Muscle of leg (tissue), 16 donors: ENCODE measurements at places on chromosomes 1 and 21. TPM values are rescaled to one million over a fixed set of nuclear protein-coding genes. Genes with fewer than 3 reads are reported as not detected.

The BTBD8 gene
- 3.6 TPM for total RNA-seq

GRCh38 chr1:162236618-162237017 lies 140.0 kb downstream of the SPATA46 start:
- peaks cover 12% of the 10 kb centered on the region for H3K4me1 ChIP-seq
- peaks cover 2% of the 10 kb centered on the region for H3K27me3 ChIP-seq
- no peaks in the 10 kb centered on the region for H3K36me3 ChIP-seq
- no peak for DNase-seq

GRCh38 chr1:106072909-106073600 lies 983.4 kb upstream of the PRMT6 start:
- H3K4me3 ChIP-seq = no peak overlapping the region
- no peak for DNase-seq
- no peak overlapping the region for H3K27ac ChIP-seq
- H3K27me3 ChIP-seq = no peaks in the 10 kb centered on the region
- no peaks in the 10 kb centered on the region for H3K4me1 ChIP-seq
- no peaks in the 10 kb centered on the region for H3K36me3 ChIP-seq

DNA sequence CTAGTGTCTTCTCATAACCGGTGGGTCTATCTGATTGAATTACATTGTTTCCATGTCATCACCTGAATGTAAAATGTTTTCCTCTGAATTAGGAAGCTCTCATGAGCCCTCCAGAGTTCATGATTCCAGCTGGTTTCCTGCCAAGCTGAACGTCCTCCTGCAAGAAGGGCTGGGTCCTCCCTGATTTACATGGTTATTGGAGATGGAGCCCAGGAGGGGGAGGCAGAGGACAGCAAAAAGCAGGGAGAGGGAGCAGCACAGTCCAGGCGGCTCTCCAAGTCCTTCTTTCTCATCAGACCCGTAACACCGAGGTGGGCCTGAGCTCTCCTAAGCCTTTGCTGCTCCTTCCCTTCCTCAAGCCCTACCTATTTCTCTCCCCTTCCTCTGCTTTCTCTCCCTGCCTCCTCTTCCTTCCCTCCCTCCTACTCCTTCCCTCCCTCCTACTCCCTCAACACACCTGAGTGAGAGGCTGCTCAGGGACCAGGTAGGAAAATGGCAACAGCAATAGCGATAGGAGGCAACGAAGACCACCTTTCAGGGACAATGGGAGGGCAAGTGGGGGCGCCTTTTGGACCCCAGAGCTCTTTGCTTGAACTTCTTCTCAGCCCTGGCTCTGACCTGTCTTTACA lies 265.9 kb downstream of the PRDM2 start:
- no peak overlapping the region for H3K27ac ChIP-seq
- DNase-seq = peak; percentile 93
- H3K36me3 ChIP-seq = no peaks in the 10 kb centered on the region
- H3K4me1 ChIP-seq = peaks cover 6% of the 10 kb centered on the region
- no peaks in the 10 kb centered on the region for H3K27me3 ChIP-seq

The TEKT2 gene
- total RNA-seq = 0.53 TPM

The FAM3B gene
- 0.27 TPM for total RNA-seq

DNA sequence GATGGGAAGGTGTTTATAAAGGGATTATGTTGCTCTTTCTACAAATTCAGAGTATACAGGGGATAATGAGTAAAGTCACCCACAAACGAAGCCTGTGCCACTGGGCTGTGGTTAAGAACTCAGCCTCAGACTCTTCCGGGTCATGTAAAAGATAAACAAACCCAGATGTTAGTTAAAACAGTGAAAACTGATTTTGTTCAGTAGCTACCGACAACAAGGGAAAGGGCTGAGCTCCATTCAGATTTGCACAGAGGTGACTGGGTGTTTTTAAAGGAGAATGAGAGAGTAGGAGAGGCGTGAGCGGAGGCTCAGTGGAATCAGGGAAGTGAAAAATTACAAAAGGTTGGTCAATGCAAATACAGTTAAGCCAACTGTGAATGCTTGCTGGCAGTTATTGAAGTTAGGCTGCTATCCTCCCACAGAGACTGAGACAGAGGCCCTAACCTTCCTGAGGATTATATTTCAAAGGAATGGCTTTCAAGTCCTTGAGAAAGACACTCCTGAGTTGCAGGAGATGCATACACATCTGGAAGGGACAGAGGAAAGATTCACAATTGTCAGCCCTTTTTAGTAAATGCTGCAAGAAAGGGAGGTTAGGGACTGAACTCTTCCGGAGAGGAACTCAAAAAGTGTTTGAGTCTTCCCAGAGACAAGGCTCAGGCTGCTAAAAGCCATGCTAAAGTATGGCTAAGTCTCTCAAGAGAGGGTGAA lies 29.9 kb upstream of the SAMD13 start:
- peak overlapping the region; percentile 47 for H3K27ac ChIP-seq
- peaks cover 3% of the 10 kb centered on the region for H3K4me1 ChIP-seq
- no peaks in the 10 kb centered on the region for H3K36me3 ChIP-seq
- H3K4me3 ChIP-seq = no peak overlapping the region
- peak; percentile 35 for DNase-seq
- H3K27me3 ChIP-seq = no peaks in the 10 kb centered on the region

DNA sequence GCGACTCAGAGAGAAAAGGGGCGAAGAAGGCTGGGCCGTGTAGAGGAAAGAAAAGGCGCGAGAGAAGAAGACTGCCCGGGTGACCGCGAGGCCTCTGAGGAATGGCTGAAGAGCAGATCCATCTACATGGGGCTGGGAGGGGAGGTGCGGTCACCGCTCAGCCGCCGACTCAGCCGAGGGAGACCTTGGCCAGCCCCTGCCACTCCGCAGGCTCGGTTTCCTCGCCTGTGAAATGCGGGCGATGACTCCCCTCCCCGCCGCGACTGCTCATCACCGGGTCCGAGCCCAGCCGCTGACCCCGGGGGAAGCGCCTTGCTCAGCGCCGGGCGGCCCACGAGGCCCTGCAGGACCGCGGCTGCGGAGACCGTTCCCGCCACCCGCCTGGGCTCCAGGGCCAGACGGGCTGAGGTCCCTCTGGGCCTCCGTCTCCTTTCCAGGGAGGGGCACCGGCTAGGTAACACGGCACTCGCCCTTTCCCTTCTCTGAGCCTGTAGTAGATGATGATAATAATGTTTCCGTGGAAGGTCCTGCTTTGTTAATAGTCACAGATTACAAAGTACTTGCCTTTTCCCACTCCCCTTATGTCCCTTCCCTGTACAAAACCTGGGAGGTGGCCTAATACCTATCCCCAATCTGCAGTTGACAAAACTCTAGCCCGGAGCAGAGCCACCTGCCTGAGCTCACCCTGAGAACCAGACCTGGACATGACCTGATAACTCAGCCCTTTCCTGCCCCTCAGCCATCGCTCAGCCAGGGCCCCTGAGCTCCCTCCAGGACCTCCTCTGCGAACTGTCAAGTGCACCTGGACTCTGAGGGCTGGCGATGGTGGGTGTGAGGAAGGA lies 1.6 kb upstream of the BSND start:
- no peak overlapping the region for H3K27ac ChIP-seq
- no peak overlapping the region for H3K4me3 ChIP-seq
- no peak for DNase-seq
- no peaks in the 10 kb centered on the region for H3K36me3 ChIP-seq
- H3K27me3 ChIP-seq = peaks cover 71% of the 10 kb centered on the region

DNA sequence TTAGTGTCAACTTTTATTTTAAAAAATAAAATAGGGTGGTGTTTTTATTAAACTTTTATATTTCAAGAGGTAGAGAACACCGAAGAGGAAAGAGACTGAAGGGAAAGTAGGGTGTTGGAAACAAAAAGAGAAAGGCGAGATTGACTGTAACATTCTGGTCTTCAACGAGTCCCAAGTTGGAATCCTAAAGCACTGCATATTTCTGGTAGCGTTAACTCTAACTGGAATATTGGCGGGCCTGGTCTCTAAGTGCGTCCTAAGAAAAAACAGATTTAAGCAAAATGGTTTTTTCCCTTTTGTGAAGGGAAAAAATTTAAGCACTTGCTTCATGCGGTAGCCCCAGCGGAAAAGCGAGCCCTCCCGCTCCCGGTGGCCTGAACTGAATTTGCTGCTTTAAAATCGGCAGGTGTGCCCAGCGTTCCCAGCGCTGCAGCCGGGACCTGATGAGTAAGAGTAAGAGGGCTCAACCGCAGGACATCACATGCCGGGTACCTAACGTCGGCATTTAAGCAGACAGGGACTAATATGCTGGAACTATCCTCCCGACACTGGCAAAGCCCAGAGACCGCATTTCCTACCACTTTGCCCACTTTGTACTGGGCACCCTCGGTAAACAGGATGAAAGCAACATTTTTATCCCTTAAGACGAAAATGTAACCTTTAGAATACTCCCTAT lies 30.5 kb upstream of the NFIA start:
- peak overlapping the region; percentile 86 for H3K4me3 ChIP-seq
- H3K4me1 ChIP-seq = peaks cover 34% of the 10 kb centered on the region
- peak overlapping the region; percentile 89 for H3K27ac ChIP-seq
- no peaks in the 10 kb centered on the region for H3K36me3 ChIP-seq

- no peaks in the 10 kb centered on the region for H3K36me3 ChIP-seq
- DNase-seq = peak; percentile 83
- peaks cover 5% of the 10 kb centered on the region for H3K27me3 ChIP-seq
- H3K4me3 ChIP-seq = no peak overlapping the region
- H3K4me1 ChIP-seq = no peaks in the 10 kb centered on the region
Observed at GRCh38 chr1:24635195-24635843, 7.8 kb upstream of the SRRM1 start.

DNA sequence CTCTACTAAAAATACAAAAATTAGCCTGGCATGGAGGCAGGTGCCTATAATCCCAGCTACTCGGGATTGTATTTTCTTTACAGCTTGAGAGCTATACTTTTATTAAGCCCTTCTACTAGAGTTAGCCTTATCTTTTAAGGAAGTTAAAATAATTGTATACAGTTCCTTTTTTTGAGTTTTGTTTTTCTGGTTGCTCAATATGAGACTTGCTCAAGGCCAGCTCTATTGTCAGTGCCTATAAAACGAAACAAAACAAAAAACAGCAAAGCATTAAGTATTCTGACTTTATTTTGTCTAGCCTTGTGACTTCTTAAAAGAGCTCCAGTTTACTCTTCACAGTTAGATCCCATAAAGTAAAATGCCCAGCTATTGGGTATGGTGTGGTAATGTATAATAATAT lies 17.2 kb downstream of the PKN2 start:
- no peaks in the 10 kb centered on the region for H3K27me3 ChIP-seq
- H3K4me3 ChIP-seq = no peak overlapping the region
- H3K4me1 ChIP-seq = no peaks in the 10 kb centered on the region
- DNase-seq = peak; percentile 43
- H3K27ac ChIP-seq = no peak overlapping the region
- H3K36me3 ChIP-seq = no peaks in the 10 kb centered on the region

- peak overlapping the region; percentile 80 for H3K27ac ChIP-seq
- H3K4me3 ChIP-seq = no peak overlapping the region
- peak; percentile 13 for DNase-seq
- H3K36me3 ChIP-seq = no peaks in the 10 kb centered on the region
Observed at GRCh38 chr1:18384059-18384458, 96.7 kb upstream of the KLHDC7A start.

DNA sequence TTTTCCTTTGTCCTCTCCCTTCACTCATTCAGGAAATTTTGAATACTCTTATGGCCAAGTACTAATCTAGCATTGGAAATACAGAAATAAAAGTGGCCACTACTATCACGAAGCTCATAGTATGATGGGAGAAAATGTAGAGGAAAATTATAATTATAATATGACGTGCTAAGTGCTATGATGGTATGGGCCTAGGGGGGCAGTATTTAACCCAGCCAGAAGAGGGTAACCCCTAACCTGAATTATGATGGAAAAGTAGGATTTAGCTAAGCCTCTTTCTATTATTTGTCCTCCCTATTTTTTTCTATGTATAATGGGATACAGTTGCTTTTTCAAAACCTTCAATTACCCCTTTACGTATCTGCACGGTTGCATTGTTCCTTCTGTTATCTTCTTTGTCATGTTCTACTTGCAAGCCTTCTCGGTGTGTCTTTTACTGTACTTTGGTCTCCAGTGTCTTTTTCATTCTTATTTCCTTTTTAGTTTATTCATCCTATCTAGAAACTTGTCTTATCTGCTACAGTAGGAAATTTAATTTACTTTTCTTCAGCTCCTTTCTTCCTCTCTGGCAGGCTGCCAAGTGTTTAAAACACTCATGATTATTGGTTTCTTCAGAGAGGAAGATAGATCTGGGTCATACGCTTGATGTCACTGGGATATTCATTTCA lies 88.8 kb upstream of the GPR52 start:
- no peaks in the 10 kb centered on the region for H3K4me1 ChIP-seq
- no peaks in the 10 kb centered on the region for H3K36me3 ChIP-seq
- peak; percentile 7 for DNase-seq
- no peak overlapping the region for H3K4me3 ChIP-seq
- no peak overlapping the region for H3K27ac ChIP-seq
- H3K27me3 ChIP-seq = no peaks in the 10 kb centered on the region

- no peak overlapping the region for H3K27ac ChIP-seq
- H3K4me1 ChIP-seq = peaks cover 3% of the 10 kb centered on the region
- no peaks in the 10 kb centered on the region for H3K36me3 ChIP-seq
Observed at GRCh38 chr1:29456685-29457435, 220.5 kb downstream of the PTPRU start.

DNA sequence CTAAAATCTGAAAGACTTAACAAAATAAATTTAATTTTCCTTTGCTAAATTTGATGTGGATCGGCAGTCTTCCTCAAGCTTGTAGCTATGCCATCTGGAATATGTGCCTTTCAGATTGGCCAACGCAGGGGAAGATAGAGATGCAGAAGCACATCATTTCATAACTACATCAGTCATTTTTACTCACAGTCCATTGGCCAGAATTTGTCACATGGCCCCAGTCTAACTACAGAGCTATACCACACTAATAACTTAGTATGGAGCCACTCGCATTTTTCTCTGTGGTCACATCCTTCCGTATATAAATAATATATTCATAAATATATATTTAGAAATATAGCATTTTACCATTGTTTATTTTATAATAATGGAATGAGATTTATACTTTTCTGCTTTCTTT lies 59.0 kb upstream of the PRRX1 start:
- no peak for DNase-seq
- H3K27me3 ChIP-seq = no peaks in the 10 kb centered on the region
- no peaks in the 10 kb centered on the region for H3K4me1 ChIP-seq
- H3K27ac ChIP-seq = no peak overlapping the region
- no peaks in the 10 kb centered on the region for H3K36me3 ChIP-seq

DNA sequence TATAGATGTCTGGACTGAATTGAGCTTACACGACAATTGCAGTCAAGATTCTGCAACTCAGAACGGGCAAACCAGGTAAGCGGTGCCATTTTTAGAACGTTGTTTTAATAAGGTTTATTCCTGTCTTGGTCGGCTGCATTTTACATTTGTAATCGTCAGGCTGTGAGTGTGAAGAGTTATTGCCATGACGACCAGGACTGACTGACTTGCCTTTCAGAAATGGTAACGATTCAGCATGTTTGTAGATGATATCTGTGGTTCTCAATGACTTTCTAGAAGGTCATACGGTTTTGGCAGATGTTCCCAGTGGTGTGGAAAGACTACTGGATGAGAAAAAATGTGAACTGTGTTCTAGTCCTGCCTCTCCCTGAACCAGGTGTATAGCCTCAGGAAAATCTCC lies 271.3 kb upstream of the B3GALT2 start:
- no peaks in the 10 kb centered on the region for H3K27me3 ChIP-seq
- no peaks in the 10 kb centered on the region for H3K4me1 ChIP-seq
- no peak overlapping the region for H3K4me3 ChIP-seq
- DNase-seq = peak; percentile 13

GRCh38 chr21:39581414-39581813 lies 31.3 kb upstream of the B3GALT5 start:
- H3K27me3 ChIP-seq = no peaks in the 10 kb centered on the region
- H3K4me1 ChIP-seq = no peaks in the 10 kb centered on the region
- no peak for DNase-seq
- H3K27ac ChIP-seq = no peak overlapping the region
- H3K36me3 ChIP-seq = no peaks in the 10 kb centered on the region

The GBP6 gene
- 0.04 TPM for total RNA-seq

The KCNK1 gene
- 2.5 TPM for total RNA-seq

- H3K27ac ChIP-seq = no peak overlapping the region
- H3K27me3 ChIP-seq = no peaks in the 10 kb centered on the region
- no peak overlapping the region for H3K4me3 ChIP-seq
- H3K4me1 ChIP-seq = no peaks in the 10 kb centered on the region
- H3K36me3 ChIP-seq = no peaks in the 10 kb centered on the region
- no peak for DNase-seq
Observed at GRCh38 chr1:174788981-174789380, 210.8 kb upstream of the CACYBP start.
